Stimulated activated CD4-positive, alpha-beta T cell treated with anti-CD3 and anti-CD28 coated beads, Interleukin-2, amount 100 ng/mL, for 4 hours (primary cell): ENCODE measurements at places on chromosomes 6 and 20.

GRCh38 chr6:35216412-35216732 is 2.6 kb downstream of the SCUBE3 start:
- DNase-seq, result no peak

GRCh38 chr6:112466373-112467151 is 119.4 kb downstream of the RFPL4B start:
- no peak for DNase-seq

DNA sequence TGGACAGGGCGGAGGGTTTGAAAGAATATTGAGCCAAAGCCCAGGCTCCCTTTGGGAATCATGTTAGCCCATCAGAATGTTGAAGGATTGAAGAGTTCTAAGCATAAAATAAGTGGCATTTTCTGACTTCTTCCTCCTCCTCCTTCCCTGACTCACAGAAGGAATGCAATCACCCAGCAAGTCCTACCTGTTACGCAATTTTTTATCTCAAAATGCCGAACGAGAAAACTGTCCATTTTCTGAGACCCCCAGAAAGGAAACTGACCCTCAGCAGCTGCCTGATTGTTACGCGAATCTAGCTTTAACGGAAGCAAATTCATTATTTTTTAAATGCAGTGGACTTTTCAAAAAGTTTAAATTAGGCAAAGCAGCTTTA is 4.7 kb upstream of the DNAJC5 start:
- no peak for DNase-seq

DNA sequence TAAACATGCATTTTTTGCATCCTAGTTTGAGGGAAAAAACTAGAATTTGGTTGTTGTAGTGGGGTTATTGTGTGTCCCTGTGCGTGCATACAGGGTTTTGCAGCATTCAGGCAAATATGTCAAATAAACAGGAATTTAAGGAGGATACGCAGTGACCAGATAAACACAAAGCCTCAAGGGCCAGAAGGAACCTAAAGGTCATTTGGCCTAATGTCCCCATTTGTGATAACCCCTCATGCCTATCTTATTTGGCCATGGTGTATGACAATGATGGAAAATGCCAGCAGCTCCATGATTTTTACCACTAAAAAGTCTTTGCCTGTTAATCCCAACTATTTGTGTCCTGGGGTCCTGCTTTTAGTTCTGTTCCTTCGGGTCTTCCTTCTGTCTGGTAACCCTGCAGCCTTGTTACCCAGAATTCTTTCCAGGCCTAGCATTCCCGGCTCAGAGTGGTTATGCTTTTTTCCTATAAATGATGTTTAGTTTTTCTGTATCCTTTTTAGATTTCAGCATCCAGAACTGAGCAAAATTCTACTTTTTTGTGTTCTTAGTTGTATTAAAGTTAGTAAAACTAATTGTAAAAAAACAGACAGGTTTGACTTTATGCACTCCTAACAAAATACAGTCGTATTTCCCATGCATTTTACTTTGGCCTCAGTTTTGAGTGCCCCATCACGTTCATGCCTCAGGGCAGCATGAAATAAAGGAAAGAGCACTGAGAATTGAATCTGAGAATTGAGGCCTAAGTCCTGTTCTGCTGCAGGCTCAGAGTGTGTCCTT is 4.4 kb downstream of the STX16 start:
- DNase-seq, result no peak

DNA sequence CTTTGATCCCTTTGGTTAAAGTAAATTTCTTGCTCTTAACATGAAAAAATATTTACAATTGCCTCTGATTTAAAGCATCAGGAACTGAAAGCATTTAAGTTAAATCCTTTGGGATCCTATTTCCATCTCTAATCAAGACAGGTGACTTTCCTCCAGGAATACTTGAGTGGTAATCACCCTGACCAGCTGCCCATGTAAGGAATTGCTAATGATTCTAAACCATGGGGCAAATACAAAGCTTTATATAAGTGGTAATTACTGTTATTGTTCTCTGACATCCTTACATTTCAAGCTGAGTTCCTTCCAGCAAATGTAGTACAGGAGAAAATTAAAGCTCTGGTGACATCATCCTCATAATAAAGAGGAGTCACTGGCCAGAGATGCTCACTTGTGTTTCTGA is 100.6 kb downstream of the CRYBG1 start:
- no peak for DNase-seq

GRCh38 chr6:106005954-106006353 is 80.2 kb upstream of the PRDM1 start:
- no peak for DNase-seq

GRCh38 chr20:31568773-31569162 is 36.3 kb upstream of the ID1 start:
- DNase-seq, result no peak

DNA sequence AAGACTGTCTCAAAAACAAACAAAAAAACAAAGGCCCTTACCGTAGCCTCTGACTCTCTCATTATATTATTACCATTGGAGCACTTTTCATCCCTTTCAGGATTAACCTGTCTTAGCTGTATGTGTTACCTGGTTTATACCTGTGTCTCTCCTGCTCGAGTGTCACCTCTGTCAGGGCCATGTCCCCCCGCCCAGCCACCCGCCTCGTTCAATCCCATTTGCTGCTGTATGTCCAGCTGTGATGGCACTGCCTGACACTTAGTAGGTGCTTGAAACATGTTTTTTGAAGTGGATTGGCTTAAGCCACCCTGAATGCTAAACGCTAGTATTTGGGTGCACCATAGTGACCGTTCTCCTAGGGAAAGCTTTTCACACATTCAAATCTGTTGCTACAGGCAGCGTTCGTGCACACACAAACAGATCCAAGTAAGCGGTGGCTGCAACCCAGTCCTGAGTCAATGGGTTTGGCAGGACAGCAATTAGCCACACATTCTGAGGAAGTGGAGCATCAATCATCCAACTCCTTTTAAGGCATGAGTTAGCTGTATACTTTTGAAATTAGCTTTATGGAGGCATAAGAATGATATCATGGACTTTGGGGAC is 98.9 kb upstream of the ZNF217 start:
- no peak for DNase-seq

GRCh38 chr6:148790817-148791216 is 44.0 kb downstream of the UST start:
- no peak for DNase-seq

DNA sequence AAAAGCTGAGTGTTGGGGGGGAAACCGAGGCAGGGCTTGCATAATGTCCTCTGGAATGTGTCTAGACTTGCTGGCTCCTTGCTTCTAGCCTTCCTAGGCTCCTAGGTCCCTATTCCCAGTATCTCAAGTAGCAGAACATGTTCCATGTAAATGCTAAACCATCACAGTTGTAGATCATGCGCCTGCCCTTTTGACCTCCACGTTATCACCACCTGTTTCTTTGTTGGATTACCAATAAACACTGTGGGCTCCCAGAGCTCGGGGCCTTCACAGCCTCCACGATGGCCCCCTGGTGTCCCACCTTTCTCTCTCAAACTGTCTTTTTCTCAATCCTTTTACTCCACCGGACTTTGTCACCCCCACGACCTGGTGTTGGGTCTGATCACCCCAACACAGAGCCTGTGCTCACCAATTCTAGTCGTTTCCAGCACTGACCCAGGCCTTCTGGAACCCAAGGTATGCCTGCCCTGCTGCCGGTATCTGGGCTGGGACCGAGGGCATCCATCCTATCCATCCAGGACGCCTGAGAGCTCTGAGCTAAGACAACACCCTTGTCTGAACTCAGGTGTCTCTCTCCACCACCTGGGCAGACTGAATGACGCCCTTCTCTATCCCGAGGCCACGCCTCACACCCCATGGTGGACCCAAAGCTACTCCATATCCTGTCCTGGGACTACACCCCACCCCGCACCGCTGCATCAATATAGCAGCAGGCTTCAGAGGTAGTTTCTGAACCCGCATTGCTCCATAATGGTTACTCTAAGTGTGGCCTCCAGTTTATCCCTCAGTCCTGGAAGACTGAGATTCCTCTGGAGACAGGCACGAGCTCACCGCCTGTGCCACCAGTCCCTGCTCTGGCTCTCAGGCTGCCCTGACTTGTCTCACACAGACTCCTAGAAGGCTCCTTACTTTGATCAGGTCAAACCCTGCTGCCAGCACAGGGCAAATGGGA is 9.3 kb upstream of the PRR18 start:
- no peak for DNase-seq

DNA sequence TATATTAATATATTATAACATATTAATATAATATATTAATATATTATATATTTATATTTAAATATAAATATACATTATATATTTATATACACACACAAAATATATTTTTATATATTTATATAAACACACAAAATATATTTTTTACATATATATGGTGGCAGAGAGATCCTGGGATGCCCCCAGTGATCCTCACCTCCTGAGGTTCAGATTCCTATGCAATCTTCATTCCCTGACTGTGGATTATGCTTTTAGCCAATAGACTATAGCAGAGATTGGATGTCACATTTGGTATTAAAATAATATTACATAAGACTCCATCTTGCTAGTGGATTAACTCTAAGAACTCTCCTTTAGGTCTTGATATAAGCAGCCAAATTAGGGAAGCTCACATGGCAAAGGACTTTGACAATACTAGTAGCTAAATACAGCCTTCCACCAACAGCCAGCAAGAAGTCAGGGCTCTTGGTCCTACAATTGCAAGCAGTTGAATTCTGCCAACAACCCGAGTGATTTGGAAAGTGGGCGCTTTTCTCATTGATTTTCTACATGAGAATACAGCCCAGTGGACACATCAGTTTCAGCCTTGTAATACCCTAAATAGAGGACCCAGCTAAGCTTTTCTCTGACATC is 681.0 kb downstream of the C6orf118 start:
- DNase-seq, result no peak
